ENCODE measurements at places on chromosomes 1 and 21.

GRCh38 chr1:169312084-169312954 is 55.3 kb downstream of the NME7 start:
- DNase-seq = peak; percentile 4

GRCh38 chr1:78355656-78356055 is 135.1 kb upstream of the PTGFR start:
- DNase-seq = no peak

DNA sequence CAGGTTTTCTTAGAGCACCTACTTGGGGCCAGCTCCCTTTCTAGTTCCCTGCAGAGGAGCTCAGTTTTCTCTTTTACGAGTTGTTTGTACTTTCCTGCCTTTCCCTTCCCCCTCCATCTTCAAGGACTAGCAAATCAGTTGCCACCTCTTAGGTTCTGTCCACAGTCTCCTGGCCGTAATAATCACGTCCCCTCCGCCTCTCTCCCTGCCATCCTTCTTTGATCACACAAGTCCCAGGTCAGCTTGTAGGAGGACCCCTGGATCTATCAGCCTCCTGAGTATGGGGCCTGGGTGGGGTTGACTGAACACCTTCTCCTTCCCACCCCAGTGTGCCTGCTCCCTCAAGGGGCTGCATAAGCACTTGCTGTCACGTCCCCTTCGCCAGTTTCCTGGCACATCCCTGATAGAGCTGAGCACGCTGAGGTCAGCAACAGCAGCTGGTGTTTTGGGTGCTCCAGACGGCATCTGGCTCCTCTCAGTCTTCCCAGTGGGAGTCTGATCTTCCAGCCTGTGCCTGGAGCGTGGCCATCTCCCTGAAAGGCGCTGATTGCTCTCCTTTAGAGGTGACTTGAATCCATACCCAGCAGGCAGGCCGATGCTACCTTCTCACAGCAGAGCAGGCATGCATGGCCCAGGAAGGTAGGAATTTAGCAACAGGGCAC is 216.1 kb upstream of the TMEM51 start:
- no peak for DNase-seq

- DNase-seq = no peak
Measured at GRCh38 chr1:9278585-9279153, 14.0 kb upstream of the SPSB1 start.

DNA sequence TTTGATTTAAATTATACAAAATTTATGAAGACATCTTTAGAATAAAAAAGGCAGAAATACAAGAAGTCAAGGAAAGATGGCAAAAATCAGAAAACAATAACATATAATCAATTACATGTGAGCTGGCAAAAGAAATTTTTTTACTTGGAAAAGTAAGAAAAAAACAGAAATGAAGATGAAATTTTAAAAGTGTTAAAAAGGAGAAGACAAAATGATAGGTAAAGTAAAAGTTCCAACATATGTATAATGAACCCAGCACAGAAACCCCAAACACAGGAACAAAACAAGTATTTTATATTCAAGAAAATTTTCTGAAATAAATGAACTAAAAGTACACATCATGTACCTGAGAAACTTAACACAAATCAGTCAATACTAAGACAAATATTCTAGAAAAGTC is 63.4 kb downstream of the USP1 start:
- no peak for DNase-seq

DNA sequence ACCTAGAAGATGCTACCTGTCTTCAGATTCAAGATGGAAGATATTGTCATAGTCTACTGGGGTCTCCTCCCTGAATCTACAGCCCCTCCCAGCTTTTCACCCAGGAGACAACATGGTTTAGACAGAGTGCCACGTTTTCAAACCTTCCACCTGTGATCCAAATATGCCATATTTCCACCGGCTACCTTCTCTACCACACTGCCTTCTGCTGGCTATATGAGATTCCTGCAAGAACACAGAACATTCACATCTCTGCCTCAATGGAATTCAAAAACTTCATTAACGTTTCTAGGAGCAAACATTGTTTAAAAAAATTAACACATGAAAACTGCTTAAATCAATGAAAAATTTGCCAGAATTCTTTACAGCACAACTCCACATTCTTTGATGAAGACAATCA is 12.9 kb upstream of the LELP1 start:
- DNase-seq = no peak

DNA sequence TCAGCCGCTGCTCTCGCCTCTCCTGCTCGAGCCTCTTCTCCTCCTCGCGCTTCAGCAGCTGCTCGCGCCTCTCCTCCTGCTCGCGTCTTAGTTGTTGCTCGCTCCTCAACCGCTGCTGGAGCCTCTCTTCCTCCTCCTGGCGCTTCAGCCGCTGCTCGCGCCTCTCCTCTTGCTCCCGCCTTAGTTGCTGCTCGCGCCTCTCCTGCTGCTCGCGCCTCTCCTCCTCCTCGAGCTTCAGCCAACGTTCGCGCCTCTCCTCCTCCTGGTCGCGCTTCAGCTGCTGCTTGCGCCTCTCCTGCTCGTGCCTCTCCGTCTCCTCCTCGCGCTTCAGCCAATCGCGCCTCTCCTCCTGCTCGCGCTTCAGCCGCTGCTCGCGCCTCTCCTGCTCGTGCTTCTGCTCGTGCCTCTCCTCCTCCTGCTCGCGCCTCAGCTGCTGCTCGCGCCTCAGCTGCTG is 3.7 kb downstream of the TCHH start:
- no peak for DNase-seq

DNA sequence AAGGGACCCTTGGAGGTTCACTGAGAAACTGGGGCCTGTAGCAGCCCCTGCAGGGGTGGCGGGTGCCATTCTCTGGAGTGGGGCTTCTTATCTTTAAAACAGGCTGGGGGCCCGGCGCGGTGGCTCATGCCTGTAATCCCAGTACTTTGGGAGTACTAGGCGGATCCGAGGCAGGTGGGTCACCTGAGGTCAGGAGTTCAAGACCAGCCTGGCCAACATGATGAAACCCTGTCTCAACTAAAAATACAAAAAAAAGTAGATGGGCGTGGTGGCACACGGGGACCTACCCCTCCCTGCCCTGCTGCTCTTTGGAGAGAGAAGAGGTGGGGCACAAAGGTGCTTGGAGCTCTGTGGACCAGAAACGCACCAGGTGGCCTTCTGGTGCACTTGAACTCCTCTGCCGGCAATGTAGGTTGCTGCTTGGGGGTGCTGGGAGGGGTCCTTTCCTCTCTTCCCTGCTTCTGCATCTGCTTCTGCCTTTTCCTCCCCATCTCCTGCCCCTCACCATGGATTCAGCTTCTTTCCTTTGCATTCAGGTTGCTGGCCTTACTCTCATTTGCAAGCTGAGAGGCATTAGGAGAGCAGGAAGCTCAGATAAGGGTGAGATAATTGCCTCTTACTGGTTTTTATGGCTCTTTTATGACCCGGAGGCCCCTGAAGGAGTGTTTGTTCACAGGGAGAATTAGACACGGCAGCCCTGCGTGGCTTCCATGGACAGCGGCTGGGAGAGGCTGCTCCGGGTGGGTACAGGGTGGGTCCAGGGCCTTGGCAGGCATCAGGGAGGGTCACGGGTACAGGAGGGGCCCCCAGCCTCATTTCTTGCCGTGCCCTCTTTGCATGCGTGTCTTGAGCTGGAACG is 57.4 kb downstream of the ARHGEF10L start:
- DNase-seq = no peak

Measured in stimulated activated CD4-positive, alpha-beta T cell treated with anti-CD3 and anti-CD28 coated beads, TNF-alpha, amount 100 ng/mL, for 4 hours (primary cell).